ENCODE measurements at places on chromosomes 1 and 21. TPM values are rescaled to one million over a fixed set of nuclear protein-coding genes. Genes with fewer than 3 reads are reported as not detected.

The RGS13 gene
- not detected for total RNA-seq

DNA sequence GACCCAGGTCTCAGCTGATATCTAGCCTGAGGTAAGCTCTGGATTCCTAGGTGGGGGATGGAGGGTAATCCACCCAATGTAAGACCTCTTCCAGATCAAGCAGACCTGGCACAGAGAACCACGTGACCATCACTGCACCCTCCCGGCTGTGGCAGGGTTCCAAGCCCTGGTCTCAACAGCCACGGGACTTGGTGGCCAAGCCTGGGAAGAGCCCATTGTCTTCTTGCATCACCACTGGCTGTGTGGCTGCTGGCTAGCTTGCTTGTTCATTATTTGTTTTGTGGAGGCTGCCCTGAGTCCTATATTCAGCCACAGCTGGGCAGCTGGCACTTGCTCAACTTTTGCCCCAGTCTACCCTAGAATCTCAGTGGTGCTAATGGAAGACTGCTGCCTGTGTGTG is 24.1 kb upstream of the NFASC start:
- H3K36me3 ChIP-seq: no peaks in the 10 kb centered on the region
- H3K4me1 ChIP-seq: no peaks in the 10 kb centered on the region
- no peak for DNase-seq
- H3K27ac ChIP-seq: no peak overlapping the region

The DNAI4 gene
- total RNA-seq: 7.9 TPM

DNA sequence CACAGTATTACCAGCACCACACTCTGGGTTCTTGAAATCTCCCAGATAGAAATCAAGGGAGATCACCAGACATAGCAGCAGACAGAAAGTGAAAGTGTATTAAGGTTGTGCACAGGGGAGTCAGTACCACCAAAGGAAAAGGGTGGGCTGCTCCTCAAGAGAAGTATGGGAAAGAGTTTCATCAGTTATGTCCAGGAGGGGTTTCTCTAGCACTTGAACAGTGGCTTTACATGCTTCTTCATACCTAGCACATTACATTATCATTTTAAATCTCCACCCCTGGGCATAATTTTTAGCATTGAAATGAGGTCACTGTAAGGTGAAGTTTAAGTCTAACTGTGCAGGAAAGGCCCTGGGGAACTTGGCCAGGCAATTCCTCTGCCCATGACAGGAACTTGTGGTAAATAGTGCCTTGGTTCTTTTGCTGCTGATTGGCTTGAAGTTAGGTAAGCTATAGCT is 601.0 kb downstream of the NUF2 start:
- no peaks in the 10 kb centered on the region for H3K36me3 ChIP-seq
- H3K4me1 ChIP-seq: no peaks in the 10 kb centered on the region
- no peak for DNase-seq
- H3K4me3 ChIP-seq: no peak overlapping the region
- H3K27ac ChIP-seq: no peak overlapping the region

The KRTAP21-2 gene
- not detected for total RNA-seq

The RBM11 gene
- total RNA-seq: 1.7 TPM

The C1orf185 gene
- total RNA-seq: not detected

The SFN gene
- 0.83 TPM for total RNA-seq

DNA sequence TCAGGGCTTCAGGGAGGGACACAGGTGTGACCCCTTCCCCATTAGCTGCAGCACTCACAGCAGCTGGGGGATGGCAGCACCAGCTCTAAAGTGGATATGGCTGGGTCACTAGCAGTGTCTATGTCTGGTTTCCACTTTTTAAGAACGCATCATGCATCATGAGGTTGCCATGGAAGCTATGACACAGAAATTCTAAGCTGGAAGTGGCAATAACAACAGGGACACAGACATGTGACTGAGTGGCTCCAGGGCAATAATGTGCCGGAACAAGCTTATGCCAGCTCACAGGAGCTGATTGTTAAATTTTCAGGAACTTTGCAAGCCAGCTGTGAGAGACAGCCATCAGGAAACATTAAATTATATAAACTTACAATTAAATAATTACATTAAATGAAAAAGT is 51.2 kb upstream of the NFASC start:
- no peaks in the 10 kb centered on the region for H3K36me3 ChIP-seq
- no peak for DNase-seq
- no peaks in the 10 kb centered on the region for H3K27me3 ChIP-seq
- no peak overlapping the region for H3K4me3 ChIP-seq
- no peak overlapping the region for H3K27ac ChIP-seq
- H3K4me1 ChIP-seq: no peaks in the 10 kb centered on the region

DNA sequence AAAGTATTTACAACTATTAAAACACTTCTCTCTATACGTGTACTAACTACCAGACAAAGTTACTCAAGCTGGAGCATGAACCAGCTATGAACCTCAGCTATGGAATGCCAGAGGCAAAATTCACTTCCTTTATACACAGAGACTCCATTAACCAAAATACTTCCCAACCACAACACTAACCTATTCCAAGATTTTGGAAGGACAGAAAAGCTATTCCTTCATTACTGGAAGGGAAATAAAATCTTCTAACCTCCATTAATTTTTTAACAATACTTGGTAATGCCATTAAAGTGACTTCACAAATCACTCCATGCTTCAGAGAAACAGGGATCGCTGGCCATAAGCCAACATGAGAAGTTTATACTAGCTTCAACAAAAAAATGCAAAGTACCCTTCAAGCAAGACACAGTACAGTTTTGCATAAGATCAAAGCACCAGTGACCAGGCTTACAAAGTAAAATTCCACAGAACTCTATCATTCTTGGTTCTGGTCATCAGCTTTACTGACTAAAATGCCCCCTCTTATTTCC is 58.0 kb downstream of the PUM1 start:
- no peak for DNase-seq
- no peak overlapping the region for H3K27ac ChIP-seq
- peaks cover 25% of the 10 kb centered on the region for H3K36me3 ChIP-seq
- H3K4me1 ChIP-seq: peaks cover 43% of the 10 kb centered on the region

Data from CD4-positive, alpha-beta memory T cell (primary cell).